ENCODE measurements at places on chromosomes 7 and 10.

- DNase-seq: no peak
Observed at GRCh38 chr7:37056234-37056912, 332.1 kb upstream of the AOAH start.

DNA sequence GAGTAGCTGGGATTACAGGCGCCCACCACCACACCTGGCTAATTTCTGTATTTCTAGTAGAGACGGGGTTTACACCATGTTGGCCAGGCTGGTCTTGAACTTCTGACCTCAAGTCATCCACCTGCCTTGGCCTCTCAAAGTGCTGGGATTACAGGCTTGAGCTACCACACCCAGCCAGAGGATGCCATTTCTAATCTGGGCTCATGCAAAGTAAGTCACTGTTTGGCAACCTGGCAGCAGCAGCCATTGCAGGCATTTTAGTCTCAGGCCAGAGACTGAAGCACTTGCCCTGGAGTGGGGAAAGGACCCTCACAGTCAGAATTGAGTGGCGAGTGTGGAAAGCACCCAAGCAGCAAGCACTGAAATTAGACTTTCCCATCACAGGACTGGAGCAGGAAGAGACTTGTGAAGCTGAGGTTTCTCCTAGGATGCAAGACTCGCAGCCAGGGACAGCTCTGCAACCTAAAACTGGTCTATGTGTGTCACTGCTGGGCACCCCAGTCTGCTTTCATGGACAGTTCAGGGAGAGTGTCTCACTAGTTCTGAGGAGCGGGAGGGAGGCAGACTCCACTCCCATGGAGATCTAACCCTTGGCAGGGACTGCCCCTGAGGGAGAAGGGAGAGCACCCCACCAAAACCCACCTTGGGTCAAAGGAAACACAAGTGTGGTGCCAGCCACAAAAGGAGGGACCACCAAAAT is 27.6 kb downstream of the SNX13 start:
- no peak for DNase-seq

DNA sequence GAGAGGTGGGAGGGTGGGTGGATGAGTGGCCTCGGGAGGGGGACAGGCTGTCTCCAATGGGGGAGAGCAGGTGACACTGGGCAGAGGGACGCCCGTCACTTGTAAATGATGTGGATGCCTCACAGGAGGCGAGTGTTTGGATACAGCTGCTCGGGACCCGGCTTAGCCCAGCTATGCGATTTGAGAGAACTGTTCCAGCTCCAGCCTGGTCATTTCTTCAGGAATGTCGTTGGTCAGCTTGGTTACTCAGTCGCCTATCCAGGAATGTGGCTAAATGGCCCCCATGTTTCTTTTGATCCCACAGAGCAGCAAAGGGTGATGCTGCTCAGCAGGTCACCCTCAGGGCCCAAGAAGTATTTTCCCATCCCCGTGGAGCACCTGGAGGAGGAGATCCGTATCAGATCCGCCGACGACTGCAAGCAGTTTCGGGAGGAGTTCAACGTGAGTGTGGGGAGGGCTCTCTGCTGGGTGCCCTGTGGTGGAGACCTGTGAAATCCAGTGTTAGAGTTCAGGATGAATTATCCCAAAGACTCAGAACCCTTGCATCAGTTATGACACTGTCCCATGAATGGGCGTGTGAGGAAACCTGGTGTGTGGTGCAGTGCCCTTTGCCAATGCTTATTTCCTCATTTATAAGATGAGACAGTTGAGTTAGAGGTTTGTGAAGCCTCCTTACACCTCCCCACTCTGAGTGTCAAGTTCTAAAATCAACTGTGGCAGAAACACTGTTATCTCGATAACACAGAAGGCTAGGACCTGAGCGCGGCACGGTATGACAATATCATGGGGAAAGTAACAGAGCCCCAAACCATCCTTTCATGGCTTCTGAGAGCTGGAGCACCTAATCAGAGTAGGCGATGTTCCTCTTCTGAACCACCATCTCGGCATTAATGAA is 76.8 kb downstream of the MKI67 start:
- no peak for DNase-seq

DNA sequence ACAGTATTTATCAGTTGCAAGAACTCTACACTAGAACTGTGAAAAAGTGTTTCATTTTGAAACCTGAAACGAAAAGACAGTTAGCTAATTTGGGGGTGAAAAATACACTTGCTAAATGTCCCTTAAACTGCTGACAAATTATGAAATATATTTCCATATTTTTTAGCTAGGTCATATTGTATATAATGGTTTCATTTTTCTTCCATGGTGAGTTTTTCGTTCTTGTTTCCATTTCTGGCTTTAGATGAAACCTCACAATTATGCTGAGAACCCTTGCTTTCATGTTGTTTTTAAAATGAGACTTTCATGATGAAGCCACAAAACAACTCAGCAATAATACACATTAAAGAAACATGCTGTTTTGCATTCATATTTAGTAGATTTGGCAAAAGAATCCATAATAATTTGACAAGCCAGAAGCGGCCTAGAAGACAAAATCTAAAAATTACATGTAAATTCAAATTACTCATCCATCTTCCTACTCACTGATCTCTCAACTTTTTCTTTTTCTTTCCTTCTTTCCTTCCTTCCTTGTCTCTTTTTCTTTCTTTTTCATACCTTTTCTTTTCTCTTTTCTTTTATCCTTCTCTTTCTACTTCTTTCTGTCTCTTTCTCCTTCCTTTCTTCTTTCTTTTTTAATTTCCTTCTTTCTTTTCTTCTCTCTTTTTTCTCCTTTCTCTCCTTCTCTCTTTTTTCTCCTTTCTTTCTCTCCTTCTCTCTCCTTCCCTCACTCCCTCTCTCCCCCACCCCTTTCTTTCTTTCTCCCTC is 46.5 kb upstream of the ITGB8 start:
- DNase-seq: no peak

GRCh38 chr7:92953657-92954056 is 117.3 kb upstream of the CDK6 start:
- DNase-seq: peak; percentile 20

GRCh38 chr7:127792528-127793342 is 140.7 kb downstream of the SND1 start:
- DNase-seq: peak; percentile 53

GRCh38 chr7:155483868-155484325 is 26.0 kb downstream of the EN2 start:
- no peak for DNase-seq

- DNase-seq: no peak
Observed at GRCh38 chr7:1340461-1341360, 108.0 kb downstream of the UNCX start.

DNA sequence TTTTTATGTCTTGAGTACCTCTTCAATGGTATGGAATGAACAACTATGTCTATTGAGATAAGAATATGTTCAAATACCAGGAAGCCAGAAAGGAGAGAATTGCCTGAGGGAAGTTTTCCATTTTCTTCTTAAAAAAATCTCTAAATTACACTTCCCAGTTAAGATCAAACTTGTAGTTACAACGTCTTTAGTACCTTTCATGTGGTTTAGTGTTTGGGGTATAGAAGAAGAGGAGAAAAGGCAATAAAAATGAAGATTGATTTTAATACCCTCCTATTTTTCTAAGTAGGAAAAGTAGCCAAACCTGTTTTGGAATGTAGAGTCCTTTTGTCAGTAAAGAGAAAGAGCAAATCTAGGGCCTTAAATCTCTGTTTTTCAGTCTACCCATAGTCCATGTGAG is 470.0 kb upstream of the SEMA3A start:
- no peak for DNase-seq

GRCh38 chr7:101739775-101740398 is 77.5 kb upstream of the CUX1 start:
- DNase-seq: peak; percentile 20

- no peak for DNase-seq
Observed at GRCh38 chr10:57017356-57018037, 656.4 kb upstream of the ZWINT start.

DNA sequence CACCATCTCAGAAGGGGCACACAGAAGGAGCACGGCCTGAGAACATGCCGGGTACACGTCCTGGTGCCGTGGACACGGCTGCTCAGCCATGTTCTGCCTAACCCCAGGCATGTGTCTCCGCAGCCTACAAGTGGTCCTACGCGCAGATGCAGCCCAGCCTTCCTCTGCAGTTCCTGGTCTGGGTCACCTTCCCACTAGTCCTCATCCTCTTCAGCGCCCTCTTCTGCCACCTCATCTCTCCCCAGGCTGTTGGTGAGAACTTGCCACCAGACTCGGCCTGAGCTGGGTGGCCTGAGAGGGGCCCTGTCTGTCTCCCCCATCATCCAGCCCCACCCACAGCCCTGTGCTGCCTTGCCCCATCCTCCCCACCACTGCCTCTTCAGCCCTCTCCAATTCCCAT is 5.3 kb downstream of the CLCN1 start:
- DNase-seq: no peak

- DNase-seq: no peak
Observed at GRCh38 chr10:70412356-70412755, 8.4 kb downstream of the EIF4EBP2 start.

GRCh38 chr7:69189406-69189805 is 408.9 kb upstream of the AUTS2 start:
- DNase-seq: no peak

DNA sequence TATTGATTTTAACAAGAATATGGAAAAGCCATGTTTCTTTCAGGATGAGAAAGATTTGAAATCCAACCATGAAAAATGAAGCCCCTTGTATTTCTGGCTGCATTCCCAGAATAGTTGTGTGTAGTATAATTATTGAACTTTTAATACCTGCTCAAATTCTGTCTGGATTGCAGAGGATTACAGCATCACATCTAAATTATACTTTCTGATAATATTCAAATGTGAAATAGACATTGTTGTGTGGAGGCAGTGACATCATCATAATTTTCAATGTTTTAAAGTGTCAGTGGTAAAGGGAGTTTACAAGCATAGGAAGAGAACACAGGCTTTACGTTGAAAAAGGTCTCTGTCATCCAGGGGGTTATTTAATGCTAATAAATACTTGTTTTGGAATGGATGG is 93.4 kb downstream of the POLL start:
- DNase-seq: no peak
